CD4-positive, alpha-beta T cell treated with Interleukin-4 for 1 hour (primary cell): ENCODE measurements at places on chromosomes 6 and 20.

- no peak for DNase-seq
Measured at GRCh38 chr20:61604549-61604948, 352.5 kb downstream of the CDH4 start.

GRCh38 chr6:961407-961960, 268.5 kb upstream of the EXOC2 start:
- DNase-seq, result no peak

DNA sequence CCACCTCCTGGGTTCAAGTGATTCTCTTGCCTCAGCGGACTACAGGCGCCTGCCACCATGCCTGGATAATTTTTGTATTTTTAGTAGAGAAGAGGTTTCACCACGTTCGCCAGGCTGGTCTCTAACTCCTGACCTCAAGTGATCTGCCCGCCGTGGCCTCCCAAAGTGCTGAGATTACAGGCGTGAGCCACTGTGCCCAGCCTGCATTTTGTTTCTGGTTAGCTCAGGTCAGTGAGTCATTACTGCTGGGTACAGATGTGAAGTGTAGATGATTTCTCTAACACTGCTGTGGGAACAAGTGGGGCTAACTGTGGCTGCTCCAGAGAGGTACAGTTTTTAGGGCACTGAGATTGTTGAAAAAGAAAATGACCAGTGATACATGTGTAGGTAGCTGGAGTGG, 188.6 kb downstream of the PRL start:
- DNase-seq, result no peak

DNA sequence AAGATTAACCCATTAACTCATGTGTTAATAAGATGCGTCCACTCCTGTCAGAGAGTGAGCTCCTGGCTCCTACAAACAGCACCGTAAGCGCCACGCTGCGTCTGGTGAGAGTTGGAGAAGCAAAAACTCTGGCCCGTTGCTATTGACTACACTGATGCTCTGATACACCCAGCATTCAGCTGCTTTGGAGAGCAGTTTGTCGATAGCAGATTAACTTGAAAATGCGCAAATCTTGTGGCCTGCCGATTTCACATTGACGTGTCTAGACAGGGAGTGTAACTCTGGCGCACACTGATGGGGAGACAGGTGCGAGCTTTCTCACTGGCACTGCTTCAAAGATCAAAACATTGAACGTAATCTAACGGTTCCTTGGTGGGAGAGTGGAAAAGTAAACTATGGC, 151.7 kb upstream of the RPS6KA2 start:
- DNase-seq, result no peak

- no peak for DNase-seq
Measured at GRCh38 chr20:5067877-5068645, 51.7 kb downstream of the PCNA start.

DNA sequence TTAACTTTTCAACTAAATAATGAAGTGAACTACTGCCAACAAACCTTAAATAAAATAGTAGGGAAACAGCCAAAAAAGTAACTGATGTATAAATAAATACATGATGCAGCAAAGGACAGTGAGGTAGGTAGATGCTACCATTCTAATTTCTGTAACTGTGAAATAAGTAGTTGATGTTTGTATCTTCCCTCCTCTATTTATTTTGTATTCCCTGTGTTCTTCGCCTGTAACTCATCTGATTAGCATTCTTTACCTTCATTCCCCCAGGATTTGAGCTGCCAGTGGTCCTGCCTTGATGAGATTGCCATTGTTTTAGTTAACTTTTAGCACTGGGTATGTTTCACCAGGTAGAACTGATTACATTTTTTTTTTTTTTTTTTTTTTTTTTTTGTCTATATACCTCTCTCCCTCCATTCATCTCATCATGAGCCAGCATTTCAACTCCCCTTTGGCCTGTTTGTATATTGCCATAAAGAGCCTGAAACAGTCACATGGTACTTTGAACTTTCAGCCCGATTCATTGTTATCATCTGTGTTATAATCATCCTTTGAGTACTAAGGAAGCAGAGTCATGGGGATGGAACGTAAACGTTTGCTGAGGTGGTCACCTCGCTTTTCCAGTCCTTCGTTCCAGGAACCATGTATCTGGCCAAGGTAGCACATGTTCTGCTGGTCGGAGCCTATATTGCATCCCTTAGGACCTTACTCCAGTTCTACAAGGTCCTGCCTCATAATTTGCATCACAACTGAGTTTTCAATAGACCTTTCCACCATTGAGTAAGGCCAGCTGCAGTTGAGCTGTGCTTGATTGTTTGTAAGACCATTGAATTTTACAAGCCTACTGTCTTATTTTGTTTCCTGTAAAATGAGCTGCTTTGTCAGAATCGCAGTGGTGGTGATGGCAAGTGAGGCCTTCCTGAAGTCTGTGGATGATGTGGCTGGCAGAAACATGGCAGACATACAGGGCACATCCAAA, 107.6 kb downstream of the JAG1 start:
- no peak for DNase-seq

GRCh38 chr6:113120224-113120581, 736.9 kb upstream of the MARCKS start:
- no peak for DNase-seq

DNA sequence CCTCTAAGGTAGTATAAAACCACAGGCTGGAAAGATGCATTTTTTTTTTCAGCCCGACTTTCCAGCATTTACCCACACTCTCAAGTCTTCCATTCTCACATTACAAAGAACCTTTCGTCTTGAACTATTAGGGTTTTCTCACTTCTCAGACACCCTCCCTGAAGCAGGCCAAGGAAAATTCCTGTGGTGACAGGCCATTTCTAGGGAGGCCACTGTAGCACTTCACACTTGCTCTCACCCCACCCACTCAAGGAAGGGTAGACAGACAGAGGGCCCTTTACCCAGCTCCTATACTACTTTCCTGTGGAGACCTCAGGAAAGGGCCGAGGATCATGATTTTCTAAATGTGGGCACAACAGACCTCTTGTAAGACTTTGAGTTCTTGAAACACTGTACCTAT, 27.7 kb downstream of the KCNS1 start:
- no peak for DNase-seq

DNA sequence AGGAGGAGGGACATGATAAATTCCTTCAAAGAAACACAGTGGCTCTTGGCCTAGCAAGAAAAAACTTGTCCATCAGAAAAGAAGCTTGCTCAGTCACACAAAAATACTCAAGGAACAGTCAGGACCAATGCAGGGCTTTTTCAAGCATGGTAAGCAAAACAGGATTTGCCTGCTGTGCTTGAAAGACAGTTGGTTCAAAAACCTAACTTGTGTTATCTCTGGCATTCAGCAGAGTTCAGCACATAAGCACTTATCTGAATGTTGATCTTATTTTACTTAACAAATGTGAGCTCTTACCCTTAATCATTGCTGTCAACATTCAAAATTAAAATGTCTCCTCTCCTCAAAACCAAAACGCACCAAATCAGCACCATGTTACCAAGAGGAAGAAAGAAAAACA, 38.3 kb downstream of the ATG5 start:
- DNase-seq, result no peak
